ENCODE measurements at places on chromosomes 2 and 18.

DNA sequence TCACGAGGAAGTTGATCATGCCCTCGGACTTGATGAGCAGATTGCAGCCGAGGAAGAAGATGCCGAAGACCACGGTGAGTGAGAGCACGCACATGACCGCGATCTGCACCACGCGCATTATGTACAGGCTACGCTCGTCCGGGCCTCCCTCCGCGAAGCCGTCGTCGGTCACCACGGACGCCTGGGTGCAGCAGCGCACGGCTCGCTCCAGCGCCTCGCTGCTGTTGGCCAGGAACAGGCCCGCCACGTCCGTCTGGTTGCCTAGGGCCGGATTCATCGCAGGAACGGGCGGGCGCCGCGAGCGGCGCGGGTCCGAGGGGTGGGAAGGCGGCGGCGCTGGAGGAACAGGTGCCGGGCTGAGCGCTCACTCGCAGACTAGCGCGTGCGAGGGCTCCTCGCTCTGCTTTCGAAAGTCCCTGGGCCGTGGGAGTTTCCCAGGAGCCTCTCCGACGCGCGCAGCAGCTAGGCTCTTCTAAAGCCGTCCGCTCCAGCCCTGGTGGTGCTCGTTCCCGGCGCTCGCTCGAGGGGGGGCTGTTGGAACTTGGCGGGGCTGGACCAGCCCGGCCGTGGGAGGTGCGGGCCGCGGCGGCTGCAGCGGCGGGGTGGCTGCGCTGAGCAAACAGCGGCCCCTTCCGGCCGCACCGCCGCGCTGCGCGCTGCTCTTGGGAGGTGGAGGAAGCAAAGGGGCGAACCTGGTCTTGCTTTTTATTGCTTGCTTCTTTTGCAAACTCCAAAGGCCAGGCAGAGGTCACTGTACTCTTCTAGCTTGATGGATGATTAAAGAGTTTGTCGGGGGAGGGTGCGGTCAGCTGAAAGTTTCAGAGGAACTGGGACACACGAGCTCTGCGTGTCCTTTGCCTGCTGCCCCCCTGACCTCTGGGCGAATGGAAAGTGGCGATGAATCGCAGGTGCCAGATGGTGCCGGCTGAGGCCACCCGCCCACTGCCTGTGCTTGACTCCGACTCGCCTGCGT lies at the start of gene RPRM:
TSS of gene RPRM (minus strand) at position 474 of the 973 bp plus-strand sequence. CDS start at position 277, 197 bp downstream.
- no peak for DNase-seq

DNA sequence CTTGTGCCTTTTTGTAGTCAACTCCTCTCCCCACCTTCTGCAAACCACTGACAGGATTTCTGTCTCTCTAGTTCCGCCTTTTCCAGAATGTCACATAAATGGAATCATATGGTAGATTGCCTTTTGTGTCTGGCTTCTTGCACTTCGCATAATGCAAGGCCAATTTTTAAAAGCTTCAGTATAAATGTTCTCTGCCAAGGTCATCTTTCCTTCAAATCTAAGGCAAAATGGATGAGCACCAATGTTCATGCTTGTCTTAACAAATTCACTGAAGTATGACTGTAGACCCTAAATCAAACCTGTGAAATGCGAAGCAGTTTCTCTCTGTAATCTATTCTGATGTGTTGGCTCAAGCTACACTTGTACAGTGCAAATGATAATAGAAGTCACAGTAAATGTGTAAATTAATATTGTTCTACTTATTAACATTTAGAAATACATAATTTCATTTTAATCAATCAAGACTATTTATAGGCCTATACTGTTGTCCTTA lies 92.8 kb upstream of the GLS start:
- no peak for DNase-seq

DNA sequence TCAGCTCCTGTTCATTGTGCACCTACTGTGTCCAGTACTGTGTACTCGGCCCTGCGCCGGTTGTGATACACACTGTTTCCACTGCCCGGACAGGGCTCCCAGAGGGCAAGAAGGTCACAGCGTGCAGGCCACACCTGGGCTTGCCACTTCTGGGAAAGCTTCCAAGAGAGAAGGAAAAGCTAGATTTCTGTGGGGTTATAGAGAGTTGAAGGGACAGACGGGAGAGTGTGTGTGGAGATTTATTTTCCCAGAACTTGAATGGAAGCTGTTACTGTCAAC lies 3.8 kb upstream of the CNDP1 start:
- no peak for DNase-seq

DNA sequence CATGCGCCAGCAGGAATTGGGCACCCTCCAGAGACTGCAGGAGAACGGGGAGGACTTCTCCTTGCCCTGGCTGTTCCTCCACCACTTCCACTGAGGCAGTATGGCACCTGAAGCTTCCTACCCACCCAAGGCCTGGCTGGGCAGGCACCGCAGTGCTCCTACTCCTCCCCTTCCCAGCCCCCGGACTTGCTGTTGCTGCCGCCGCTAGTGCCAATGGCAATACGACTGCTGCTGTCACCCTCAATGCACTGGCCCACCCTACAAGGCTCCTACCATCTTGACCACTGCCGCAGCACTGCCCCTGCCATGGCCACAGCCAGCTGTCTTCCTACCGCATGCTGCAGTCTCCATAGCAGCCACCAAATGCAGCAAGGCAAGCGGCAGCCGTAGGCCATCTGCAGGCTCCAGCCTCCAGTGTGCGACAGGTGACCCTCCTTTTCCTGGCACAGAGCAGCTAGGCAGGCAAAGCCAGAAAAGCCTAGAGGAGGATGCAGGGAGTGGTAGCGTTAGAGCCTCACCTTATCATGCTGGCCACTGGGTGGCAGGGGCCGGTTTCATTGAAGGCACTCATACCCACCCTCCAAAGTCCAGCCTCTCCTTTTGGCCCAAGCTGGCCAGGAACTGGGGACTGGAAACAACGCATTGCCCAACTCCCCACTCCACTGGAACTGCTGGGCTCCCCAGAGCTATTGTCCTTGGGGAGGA lies 47.4 kb upstream of the ANKRD62 start:
- DNase-seq = no peak

- DNase-seq = no peak
Measured at GRCh38 chr2:1674766-1675397, 69.4 kb downstream of the PXDN start.

GRCh38 chr2:181466661-181467576 lies 9.7 kb downstream of the ITGA4 start:
- peak; percentile 75 for DNase-seq

DNA sequence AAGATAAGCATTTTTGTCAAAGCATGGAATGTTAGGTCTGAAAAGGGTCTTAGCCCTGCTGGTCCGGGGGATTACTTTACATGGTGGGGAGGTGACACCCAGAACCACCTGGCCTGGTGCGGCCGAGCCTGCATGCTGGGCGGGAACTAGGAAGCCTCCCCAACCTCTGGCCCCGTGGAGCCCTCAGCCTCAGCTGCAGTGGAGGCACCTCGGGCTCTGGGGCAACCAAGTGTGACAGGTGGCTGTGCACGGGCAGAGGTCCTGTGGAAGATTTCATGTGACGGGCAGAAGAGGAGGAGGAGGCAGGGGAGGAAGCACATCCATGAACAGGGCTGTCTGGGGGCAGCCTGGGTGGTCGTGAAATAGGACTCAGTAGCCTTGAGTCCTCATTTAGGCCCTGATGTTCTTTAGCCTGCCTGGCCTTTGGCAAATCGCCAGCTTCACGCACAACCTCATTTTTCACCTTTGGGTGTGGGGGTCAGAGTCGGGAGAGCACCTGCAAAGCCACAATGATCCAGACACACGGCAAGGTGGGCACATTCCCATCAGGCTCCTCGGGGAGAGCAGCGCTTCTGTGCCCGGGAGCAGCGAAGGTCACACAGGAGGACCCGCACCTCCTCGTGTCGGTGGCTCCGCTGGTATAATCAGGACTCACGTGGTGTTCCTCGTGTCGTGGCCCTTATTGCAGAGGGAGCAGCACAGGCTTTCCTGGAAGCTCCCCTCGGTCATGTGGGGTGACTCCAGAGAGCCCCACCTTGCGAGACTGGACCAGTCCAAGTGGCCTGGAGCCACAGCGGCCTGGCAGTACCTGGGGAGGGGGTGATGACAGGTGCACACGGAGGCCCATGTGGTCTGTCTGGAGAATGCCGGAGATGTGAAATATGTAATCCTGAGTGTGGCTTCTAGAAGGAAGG lies 13.9 kb downstream of the CNDP2 start:
- no peak for DNase-seq

DNA sequence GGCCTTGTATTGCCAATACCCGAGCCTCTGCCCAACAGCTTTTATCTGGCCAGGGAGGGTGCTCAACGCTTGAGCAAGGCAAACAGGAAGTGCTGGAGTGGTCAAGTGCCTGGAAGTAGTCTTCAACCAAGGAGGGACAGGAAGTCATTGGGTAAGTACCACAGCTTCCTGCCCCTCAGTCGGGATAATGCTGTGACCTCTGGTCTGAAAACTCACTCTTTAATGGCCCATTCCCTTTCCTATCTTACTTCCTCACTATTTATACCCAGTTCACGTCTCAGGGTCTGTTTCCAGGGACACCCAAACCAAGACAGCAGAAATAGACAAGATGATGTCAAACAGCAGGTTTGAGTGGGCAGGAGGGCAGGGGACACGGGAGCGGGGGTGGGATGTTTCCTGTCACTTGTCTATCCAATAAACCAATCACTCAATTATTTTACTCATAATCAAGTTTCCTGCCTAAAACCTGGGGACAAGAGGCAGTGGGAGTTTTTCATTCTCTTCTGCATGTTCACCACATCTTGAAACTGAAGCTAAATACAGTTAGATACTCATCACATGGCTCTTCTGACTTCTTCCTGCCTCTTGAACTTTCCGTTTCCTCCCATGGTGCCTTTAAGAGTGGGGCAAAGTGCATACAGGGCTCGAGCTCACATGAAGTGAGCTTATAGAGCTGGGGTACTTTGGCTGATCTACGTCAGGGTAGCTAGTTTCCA lies 68.9 kb upstream of the CAB39 start:
- DNase-seq = peak; percentile 70

DNA sequence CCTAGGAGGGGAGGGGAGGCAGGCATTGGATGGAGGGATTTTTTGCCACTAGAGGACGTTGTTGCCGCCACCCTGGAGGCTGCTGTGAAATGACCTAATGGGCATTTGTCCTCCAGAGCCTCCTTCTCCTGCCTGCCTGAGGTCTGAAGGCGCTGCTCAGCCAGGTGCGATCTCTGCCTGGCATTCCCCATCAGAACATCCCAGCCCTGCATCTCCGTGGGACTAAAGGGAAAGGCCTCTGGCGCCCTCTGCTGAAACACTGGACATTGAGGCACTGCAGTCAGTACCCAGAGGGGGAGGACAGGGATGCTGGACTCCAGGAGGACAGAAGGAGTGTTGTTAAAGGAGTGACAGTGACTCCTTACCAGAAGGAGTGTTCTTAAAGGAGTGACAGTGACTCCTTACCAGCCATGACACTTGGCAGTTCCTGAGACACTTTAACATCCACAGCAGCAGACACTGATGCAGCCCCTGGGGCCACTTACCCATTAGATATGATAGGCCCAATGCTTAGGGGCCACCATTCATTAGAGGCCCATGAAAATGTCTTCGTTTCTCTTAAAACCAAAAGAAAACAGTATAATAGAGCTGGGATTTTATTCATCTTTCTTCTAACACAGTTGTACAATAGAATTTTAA lies 17.0 kb downstream of the THNSL2 start:
- peak; percentile 61 for DNase-seq

DNA sequence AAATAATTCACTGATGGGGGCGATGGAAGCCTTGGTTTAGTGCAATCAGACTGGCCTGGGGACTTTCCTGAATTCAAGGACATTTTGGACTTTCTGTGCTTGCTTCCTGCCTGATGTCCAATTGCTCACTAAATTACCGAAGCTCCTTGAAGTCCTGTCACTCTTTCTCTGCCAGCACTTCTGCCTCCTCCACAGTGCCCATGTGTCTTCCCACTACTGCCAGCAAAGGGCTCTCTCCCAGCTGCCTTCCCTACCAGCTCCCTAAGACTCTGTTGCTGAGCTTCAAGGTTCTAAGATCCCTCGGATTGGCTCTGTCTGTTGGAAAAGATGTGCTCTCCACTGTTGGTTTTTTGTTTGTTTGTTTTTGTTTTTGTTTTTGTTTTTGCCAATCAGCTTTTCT lies 158.1 kb downstream of the MTCL1 start:
- DNase-seq = no peak

- DNase-seq = no peak
Measured at GRCh38 chr18:57243624-57244179, 96.8 kb downstream of the BOD1L2 start.

DNA sequence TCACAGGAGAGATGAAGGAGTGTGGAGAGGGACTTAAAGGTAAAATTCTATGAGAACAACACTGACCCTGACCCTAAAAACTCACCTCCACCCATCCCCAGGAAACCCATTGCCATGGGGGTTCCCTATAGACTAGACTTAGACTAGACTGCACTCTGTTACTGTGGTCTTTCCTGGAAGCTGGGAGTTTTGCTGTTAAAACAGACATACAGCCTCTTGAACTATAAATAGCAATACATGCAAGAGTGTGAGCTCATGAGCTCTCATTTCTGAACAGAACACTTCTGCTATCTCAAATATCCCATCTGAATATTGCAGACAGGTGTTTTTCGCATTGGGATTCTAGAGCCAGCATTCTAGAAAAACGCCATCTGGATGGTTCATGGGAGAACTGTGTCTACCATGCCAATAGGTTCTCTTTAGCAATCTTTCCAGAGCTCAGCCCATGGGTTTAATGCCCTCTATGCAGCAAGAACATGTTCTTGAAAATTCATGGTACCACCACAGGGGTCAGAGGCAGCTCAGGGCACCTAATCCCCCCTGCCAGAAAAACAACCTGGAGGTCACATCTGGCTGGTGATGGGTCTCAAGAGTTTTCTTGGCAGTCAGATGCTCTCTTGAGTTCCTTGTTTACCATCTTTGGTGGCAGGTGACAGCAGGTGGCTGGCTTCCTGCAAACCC lies 51.9 kb downstream of the SLC14A2 start:
- DNase-seq = peak; percentile 63

- DNase-seq = no peak
Measured at GRCh38 chr2:19086231-19086651, 272.2 kb downstream of the OSR1 start.

- no peak for DNase-seq
Measured at GRCh38 chr2:11527001-11527400, 6.8 kb upstream of the GREB1 start.

- no peak for DNase-seq
Measured at GRCh38 chr2:150232871-150233270, 254.6 kb downstream of the RND3 start.

- no peak for DNase-seq
Measured at GRCh38 chr2:50658883-50659282, 373.0 kb downstream of the NRXN1 start.

DNA sequence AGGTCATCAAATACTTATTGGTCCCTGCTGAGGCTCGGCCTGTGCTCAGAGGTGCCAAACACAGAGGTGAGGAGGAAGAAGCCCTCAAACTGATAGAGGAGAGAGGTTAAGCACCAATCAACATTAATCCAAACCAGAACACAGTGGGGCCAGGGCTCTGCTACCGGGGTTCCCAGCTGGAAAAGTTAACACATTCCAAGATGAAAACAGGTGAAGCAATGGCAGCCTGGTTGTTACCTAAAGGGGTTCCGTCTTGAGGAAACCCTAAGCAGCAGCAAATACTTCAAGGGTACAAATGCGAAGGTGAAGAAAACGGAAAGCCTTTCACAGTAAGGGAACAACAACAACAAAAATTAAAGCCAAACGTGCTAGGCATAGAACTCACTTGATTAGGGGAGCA lies 5.4 kb downstream of the TGFA start:
- no peak for DNase-seq

- no peak for DNase-seq
Measured at GRCh38 chr2:202140522-202141252, 67.6 kb downstream of the KIAA2012 start.

Measured in OCI-M1 (cell line).